ENCODE measurements at places on chromosomes 2 and 18.

DNA sequence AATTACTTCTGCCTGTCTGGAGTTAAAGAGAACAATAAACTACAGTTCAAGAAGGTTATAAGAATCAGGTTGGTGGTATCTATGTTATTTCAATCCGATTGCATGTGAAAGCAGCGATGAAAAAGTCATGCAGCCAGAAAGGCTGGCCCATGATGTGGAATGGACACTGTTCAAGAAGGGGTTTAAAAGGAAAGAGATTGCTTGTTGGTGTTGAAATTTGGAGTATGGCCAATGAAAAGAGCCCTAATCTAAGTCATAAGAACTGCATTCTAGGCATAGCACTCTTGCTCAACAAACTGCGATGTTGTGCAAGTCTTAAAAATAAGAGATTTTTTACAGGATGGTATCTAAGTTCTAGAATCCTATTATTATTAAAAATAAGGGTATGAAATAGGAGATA lies 61.3 kb downstream of the EFEMP1 start:
- DNase-seq = no peak

DNA sequence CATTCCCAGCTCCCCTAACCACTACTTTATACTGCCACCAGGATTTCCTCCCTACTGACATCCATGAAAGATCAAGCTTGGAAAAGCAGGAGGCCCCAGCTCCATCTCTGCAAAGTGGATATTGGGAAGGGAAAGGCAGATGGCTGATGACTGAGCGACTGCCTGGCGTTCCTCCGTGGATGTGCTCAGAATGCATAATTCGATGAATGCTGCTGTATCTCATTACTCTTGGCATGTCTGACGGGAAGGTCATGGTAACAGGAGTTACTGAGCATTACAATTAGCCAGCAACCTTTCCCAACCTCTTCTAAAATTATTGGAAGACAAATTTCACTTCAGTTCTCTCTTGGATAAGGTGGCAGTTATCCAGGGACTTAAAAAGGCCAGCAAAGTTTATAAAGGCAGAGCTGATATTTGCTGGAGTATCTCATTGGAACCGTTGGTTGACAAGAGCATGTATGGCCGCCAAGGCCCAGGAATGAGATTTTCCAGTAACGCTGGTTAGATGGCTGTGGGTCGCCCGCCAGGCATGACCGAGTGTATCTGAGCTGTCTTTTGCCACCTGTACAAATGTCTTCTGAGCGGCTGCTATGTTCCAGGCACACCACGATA lies 34.5 kb downstream of the KCNE4 start:
- no peak for DNase-seq

DNA sequence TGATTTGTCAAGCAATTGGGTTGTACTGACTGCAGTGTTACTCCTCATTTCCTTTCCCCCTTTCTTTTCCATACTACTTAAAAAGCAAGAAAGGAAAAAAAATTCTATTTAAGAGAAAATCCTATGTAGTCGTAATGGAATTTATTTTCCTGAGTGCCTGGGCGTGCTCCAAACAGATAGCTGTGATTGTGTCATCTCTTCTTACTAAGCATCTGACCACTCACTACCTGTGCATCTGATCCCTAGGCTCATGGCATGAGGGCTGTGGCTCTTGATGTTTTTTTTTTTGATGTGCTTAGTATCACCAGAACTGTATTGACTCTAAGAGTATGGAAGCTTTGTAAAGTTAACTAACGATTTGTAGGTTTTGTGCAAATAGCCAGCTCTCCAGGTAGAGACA lies 19.0 kb downstream of the CRIM1 start:
- no peak for DNase-seq

GRCh38 chr18:54378057-54378456 lies 20.4 kb downstream of the C18orf54 start:
- DNase-seq = no peak

Measured in NCI-H2081 treated with DMSO at 0.1 percent for 48 hours (cell line).